Stimulated activated CD4-positive, alpha-beta T cell treated with anti-CD3 and anti-CD28 coated beads, Interleukin-4, amount 100 ng/mL, for 4 hours (primary cell): ENCODE measurements at places on chromosomes 16 and 17.

GRCh38 chr16:17607609-17608008 lies 136.8 kb upstream of the XYLT1 start:
- DNase-seq, result no peak

- no peak for DNase-seq
These were observed 9.6 kb downstream of the PSMD7 start for GRCh38 chr16:74305978-74306784.

DNA sequence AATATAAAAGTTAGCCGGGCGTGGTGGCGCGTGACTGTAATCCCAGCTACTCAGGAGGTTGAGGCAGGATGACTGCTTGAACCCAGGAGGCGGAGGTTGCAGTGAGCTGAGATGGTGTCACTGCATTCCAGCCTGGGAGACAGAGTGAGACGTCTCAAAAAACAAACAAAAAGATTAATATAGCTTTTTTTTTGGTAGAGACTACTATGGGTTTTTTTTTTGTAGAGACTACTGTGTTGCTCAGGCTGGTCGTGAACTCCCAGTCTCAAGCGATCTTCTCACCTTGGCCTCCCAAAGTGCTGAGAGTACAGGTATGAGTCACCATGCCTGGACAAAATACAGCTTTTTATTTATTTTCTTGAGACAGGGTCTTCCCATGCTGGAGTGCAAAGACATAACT lies 20.2 kb downstream of the ZNRF1 start:
- DNase-seq, result no peak

DNA sequence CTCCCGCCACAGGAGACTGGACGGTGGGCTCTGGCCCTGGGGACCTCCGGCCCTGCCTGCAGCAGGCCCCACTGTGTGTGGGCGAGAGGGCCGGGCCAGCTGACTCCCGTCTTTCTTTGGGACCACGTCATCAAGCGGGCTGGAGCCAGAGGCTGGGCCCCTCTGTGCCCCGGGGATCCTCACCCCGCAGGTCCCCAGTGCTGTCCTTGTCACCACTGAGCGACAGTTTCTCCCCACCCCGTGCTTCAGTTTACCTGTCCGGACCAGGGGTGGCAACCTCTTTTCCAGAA lies 181.9 kb upstream of the ZNF469 start:
- no peak for DNase-seq

DNA sequence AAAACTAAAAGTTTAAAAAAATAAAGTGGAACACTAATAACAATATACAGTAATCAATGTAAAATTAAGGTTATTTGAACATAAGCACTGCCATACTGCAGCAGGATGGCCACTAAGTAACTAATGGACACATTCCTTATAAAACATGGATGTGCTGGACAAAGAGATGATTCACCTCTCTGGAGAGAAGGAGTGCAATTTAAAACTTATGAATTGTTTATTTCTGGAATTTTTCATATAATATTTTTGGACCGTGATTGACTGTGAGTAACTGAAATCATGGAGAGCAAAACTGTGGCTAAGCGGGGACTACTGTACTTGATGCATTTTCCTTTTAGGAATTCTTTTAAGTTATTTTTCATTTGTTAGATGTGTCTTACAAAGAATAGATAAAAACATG lies 21.8 kb downstream of the CBFB start:
- DNase-seq, result no peak

DNA sequence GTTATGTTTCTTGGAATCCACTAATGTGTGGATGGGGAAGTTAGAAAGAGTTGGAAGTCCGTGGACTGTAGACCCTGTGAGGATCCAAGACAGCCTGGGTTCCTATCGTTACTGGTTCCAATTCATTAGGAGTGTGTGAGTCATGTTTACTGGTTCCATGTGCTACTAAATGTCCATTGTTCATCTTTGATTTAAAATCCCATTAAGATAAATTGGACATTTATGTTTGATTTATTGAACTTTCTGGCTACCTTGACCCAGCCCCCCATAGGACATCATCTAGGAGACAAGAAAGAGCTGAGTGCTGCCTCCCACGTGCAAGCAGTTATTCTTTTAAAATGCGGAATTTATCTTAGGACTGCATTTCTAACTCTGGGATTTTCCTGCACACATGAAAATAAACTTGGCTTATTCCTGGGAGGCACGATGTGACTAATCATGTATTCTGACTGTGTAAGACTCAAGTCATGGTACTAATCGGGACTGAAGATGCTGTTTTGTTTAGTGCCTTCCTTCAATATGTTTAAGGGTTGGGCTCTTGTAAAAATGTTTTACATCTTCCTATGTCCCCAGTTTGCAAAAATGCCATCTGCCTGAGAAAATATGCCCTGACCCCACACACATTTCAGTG lies 53.4 kb downstream of the RGS9 start:
- no peak for DNase-seq

- no peak for DNase-seq
These were observed 10.7 kb upstream of the TMEM92 start for GRCh38 chr17:50263331-50264262.

DNA sequence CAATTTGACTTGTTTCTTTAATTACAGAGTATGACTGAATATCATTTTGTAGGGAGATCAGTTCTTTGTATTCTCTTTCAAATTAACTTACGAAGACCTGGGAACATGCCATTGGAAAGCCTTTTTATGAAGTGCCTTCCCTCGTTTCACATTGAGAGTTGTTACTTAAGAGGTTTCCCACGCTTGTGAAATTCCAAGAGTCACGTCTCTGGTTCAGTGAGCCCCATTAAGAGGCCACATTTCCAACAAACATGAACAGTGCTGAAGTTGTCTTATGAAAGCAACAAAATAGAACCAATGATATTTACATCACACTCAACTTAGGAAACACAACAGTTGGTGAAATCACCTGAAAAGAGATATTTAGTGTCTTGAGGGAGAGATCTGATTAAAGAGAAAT lies 334.1 kb downstream of the TOX3 start:
- DNase-seq, result no peak

DNA sequence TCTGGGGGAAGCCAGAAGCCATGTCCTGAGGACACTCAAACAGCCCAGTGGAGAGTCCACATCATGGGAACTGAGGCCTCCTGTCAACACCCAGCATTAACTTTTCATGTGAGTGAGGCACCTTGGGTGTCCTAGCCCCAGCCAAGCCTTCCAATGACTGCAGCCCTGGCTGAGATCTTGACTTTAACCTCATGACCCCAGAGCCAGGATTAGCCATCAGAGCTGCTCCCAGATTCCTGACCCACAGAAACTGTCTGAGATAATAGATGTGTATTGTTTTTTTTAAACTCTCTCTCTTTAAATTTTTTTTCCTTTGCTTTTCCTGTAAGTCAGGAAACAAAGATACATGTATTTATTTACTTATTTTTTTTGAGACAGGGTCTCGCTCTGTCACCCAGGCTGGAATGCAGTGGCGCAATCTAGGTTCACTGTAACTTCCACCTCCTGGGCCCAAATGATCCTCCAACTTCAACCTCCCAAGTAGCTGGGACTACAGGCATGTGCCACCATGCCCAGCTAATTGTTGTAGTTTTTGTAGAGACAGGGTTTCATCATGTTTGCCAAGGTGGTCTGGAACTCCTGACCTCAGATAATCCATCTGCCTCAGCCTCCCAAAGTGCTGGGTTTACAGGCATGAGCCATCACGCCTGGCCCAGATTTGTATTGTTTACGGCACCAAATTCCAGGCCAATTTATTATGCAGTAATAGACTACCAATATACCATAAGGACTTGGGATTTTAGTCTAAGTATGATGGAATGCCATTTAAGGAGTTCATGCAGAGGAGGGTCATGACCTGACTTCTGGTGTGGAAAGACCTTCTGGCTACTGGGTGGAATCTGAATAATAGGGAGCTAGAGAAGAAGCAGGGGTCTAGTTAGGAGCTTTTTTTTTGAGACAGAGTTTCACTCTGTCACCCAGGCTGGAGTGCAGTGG lies 14.0 kb upstream of the TMEM94 start:
- DNase-seq, result no peak

DNA sequence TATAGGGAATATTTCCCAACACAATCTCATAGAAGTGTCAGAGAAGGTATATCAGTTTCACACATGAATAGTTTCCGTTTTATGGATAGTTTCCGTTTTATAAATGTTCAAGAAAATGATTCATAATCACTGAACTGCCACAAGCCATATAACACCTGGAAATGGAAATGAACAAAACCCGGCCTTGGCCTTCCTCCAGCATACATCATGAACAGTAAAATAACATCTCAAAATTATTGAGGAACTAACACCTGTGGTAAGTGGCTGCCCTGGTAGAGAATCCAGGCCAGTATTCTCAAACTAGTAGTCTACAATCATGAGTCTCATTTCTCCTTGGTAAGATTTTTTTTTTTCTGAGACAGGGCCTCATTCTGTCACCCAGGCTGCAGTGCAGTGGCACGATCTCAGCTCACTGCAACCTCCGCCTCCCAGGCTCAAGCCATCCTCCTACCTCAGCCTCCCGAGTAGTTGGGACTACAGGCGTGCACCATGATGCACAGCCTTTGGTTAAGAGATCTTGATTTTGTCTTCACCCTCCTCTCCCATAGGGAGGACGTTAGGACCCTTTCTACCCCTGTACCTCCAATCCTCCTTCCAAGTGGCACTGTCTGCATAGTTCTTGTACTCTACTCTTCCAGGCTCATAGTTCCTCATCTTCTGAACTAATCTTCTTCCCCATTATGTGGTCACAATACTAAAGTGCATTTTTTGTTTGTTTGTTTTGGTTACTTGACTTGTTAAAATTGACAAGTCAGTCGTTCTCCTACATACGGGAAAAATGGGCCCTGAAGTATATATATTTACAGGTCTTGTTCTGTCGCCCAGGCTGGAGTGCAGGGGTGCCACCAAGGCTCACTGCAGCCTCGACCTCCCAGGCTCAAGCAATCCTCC lies 15.0 kb upstream of the RGS9 start:
- DNase-seq, result no peak

DNA sequence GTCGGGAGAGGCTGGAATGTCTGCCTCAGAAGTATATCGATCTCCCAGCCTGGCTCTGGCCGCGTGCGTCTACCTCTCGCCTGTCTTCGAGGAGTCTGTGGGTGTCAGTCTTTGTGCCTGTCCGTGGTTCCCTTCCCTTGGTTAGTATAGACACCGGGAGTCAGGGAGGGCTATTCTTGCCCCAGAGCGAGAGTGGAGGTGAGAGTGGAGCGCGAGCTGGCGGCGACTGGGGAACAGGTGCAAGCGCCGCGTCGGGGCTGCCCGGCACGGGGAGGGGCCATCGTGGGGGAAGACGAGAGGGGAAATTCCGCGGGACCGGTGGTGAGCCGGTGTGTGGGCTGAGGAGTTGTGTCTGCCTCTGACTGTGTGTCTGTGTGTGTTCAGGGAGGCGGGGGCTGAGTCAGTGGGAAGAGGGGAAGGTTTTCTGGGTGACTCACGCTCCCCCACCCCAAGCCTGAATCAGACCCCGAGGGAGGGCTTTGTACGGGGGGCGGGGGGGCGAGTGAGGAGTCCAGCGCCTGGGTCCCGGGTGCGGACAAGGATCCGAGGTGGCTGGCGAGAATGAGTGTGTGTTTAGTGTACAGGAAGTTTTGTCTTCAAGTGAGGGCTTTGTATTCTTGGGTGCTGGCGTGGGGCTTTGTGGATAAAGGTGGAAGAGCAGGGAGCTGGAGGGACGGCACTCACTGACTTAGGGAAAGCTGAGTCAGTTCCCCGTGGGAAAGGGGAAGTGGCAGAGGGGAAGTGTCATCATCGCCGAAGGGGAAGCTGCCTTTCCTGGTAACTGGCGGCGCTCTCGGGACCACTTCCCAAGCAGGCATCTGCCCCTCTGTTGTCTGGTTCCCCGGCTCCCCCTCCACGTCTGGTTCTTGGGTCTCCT lies 8.6 kb downstream of the KDM6B start:
- peak; percentile 99 for DNase-seq

- no peak for DNase-seq
These were observed 6.7 kb downstream of the USP7 start for GRCh38 chr16:8957063-8957397.

DNA sequence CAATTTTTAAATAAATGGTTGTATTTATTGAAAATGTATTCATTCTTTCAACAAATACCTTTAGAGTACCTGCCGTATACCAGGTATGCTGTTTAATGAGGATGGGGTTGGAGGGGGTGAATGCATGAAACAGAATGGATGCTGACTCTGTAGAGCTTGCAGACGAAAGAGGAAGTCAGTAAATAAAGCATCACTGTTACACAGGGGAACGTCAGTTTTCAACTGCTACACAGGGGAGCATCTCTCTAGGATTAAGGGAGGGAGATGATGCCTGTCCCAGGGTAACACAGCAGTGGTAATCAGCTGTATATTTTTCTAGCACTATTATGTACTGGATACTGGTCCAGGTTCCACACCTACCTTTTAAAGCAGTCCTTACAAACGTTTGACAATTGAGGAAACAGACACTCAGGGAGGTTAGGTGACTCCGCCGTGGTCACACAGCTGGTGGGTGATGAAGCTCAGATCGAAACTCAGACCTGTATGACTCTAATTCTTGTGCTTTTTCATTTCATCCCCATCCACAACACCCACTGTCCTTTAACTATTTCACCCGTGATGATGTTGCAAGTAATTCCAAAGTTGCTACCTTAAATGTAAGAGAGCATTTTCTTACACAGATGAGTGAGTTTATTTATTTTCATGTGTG lies 452.1 kb upstream of the HSBP1 start:
- no peak for DNase-seq

DNA sequence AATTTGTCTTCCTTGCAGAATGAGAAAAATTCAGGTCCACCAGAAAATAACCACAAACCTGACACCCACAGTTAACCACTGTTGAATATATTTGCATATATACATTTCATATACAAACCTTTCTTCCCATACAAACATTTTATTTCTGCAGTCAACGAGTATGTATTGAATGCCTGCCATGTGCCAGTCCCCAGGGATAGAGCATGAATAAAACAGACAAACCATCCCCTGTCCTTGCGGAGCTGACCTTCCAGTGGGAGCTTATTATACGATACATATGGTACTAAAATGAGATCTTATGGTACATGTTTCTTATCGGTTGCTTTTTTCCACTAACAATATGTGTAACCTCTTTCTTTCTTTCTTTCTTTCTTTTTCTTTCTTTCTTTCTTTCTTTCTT lies 116.7 kb downstream of the PITPNC1 start:
- DNase-seq, result no peak

DNA sequence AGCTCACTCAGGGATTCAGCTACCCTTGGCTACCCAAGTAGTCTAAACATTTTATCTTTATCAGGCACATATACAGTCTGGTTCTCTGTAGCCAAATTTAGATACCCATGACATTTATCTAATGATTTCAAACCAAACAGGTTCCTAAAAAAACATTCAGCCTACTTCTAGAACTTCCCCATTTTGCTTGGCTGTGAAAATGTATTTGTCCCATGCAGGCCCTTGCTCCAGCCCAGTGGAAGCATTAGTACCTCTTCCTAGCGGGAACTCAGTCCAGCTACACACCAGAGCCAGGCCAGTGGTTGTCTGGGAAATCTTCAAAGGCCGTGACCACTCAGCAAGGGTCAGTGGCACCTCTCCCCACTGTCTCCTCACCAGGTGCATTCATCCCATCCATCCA lies 26.2 kb upstream of the NAGLU start:
- DNase-seq, result no peak

- DNase-seq, result no peak
These were observed 2.8 kb downstream of the PRKCB start for GRCh38 chr16:23838485-23839142.

- no peak for DNase-seq
These were observed 4.7 kb upstream of the KAT7 start for GRCh38 chr17:49783791-49784190.
